CD8-positive, alpha-beta memory T cell (primary cell): ENCODE measurements at places on chromosomes 5 and 9. TPM values are rescaled to one million over a fixed set of nuclear protein-coding genes. Genes with fewer than 3 reads are reported as not detected.

The ANKRD33B gene
- total RNA-seq, result 32.7 TPM

The ERCC6L2 gene
- total RNA-seq, result 30.0 TPM

The ANKRD55 gene
- total RNA-seq, result not detected

The GFI1B gene
- not detected for total RNA-seq

The PDE4D gene
- 18.3 TPM for total RNA-seq

The PLK2 gene
- 2.5 TPM for total RNA-seq

The RNF208 gene
- total RNA-seq, result 3.3 TPM

The F12 gene
- total RNA-seq, result 10.3 TPM
